Mesendoderm (in vitro differentiated cells): ENCODE measurements at places on chromosomes 5 and 9.

DNA sequence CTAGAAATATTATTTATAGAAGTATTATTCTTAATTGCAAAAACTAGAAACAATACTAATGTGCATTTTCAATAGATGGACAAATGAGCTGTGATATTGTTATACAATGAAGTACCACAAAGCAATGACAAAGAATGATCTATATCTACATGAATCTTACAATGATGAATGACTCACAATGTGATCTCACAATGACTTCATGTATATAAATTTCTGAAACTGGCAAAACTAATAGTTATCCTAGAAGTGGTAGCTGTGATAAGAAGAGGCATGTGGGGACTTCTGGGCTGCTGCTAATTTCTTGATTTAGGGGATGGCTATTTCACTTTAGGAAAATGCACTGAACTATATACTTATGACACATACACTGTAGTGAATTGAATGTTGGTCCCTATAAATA, 396.0 kb upstream of the ZNF608 start:
- no peak for DNase-seq

- peak; percentile 7 for DNase-seq
Observed at GRCh38 chr5:82466986-82467561, 188.9 kb upstream of the RPS23 start.

DNA sequence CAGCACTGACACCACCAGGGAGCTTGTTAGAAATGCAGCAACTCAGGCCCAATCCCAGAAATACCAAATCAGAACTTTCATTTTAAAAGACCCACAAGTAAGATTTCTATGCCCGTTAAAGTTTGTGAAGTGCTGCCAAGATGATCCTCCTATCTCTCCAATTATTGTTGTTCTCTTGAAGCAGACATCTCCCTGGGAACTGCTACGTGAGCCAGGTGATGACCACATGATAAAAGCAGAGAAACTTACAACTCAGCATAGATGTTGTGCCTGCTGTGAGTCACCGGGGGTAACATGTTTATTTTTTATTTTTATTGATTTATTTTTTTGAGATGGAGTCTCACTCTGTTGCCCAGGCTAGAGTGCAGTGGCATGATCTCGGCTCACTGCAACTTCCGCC, 34.4 kb downstream of the GCNT4 start:
- no peak for DNase-seq

- DNase-seq: no peak
Observed at GRCh38 chr9:72144756-72145492, 4.3 kb upstream of the GDA start.

GRCh38 chr9:114202396-114202795, 47.1 kb downstream of the COL27A1 start:
- DNase-seq: no peak

GRCh38 chr9:108436448-108436847, 419.3 kb downstream of the ACTL7B start:
- no peak for DNase-seq

- DNase-seq: peak; percentile 45
Observed at GRCh38 chr5:101012880-101013279, 109.8 kb upstream of the ST8SIA4 start.

GRCh38 chr9:4235871-4236804, 63.7 kb downstream of the GLIS3 start:
- peak; percentile 78 for DNase-seq

GRCh38 chr5:18736051-18736398, 1101.8 kb downstream of the TAF11L14 start:
- DNase-seq: peak; percentile 83

DNA sequence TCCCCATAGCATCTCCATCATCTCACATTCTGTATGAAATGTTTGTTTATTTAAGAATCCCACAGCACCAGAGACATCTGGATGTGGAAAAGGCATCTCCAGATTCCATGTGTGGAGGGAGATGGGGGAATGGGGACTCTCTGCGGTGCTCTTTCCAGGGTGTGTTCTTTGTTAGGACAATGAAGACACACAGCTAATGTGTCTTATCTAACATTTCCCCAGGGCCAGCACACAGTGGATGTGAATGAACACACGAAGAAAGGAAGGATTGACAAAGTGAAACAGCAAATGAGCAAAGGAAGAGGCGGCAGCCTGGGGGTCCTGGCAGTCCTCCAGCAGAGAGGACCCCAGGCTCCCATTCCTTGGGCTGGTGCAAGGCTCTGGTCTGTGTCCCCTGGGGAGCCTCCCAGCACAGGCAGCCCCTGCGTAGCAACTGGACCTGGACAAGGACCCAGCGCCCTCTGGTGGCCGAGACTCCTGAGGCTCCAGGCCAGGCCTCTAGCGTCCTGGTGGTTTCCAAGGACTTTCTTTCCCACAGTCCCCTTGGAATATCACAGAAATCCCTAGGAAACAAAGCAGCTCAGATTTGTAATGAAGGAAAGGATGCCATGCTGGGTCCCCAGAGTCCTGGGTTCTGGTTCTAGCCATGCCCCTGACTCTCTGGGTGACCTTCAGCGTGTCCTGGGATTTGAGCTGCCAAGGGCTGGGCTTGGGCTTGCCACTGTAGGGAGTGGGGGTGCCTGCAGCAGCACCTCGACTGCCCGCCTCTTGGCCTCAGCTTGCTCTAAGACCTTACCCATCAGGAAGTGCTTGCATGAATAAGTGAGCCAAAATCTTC, 3.5 kb upstream of the PDLIM7 start:
- DNase-seq: peak; percentile 91

DNA sequence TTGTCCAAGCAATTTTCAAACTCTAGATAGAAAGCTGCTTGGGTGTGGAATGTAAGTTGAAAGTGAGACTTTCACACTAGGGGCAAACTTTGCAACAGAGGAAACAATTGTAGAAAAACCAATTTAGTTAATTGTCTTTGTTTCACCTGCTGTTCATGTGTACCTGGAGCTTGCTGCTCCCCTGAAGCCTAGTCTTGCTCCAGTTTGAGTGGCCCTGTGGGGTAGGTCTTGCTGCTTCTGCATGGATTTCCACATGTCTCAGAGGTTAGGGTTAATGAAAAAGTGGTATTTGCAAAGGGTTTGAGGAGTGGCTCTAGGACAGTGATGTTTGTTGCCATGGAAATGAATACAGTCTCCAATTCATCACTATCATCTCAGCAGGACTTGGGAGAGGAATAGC, 182.2 kb downstream of the FSTL4 start:
- DNase-seq: no peak

DNA sequence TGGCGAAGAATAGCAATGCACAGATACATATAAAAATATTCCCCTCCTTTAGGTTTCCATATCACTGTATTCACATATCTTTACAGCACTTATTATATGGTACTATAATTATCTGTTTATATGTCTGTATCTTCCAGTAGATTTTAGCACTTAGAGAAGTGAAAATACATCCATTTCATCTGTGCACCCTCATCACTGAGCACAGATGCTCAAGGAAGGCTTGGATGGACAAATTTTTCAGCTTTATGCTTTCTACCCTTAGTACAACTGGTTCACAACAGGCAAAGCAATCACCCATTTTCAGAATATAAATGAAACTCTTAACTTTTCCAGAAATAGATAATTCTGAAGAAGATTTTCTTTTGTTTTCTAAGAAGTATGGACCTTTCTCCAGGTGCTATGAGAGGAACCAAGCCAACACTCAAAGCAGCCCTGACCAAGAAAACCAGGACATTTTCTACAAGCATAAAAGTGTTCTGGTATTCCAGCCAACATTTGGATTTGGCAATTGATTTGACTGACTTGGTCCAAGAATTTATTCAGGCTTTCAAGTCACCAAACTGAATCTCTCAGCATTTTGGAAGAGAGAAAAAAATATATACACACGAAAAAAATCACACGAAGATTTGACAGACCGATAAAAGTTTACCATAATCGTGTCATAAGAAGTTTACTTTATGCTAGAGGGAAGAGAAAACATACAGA, 170.2 kb upstream of the CD180 start:
- DNase-seq: no peak

- DNase-seq: peak; percentile 89
Observed at GRCh38 chr5:133247881-133248624, 196.2 kb downstream of the HSPA4 start.

- no peak for DNase-seq
Observed at GRCh38 chr9:30575218-30575617, 1809.2 kb upstream of the ACO1 start.

DNA sequence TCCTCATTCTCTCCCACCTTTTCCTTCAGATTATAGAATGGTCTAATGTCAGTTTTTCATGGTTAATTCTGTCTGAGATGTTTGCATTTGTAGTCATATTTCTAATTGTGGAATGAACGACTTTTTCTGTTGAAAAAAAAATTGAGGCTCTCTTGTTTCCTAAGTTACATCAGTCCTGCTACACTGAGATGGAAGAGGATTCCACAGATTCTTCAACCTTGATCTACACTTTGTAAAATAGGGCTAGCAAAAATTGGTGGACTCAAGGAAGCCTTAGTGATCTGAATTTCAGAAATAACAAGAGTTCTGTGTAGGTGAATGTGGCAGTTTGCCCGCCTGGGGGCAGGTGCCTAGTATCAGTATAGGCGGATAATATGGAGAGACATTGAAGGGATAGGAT, 51.9 kb downstream of the ERBIN start:
- no peak for DNase-seq

GRCh38 chr5:1005249-1005851, 3.3 kb upstream of the NKD2 start:
- DNase-seq: no peak

GRCh38 chr9:83636813-83637212, 13.9 kb downstream of the IDNK start:
- DNase-seq: no peak

- DNase-seq: no peak
Observed at GRCh38 chr5:16903480-16904300, 32.4 kb downstream of the MYO10 start.

- DNase-seq: no peak
Observed at GRCh38 chr5:53099546-53099945, 10.0 kb downstream of the MOCS2 start.

- DNase-seq: peak; percentile 39
Observed at GRCh38 chr5:18920966-18921365, 1067.0 kb downstream of the CDH18 start.

- DNase-seq: no peak
Observed at GRCh38 chr9:123262338-123262737, 6.0 kb downstream of the STRBP start.

DNA sequence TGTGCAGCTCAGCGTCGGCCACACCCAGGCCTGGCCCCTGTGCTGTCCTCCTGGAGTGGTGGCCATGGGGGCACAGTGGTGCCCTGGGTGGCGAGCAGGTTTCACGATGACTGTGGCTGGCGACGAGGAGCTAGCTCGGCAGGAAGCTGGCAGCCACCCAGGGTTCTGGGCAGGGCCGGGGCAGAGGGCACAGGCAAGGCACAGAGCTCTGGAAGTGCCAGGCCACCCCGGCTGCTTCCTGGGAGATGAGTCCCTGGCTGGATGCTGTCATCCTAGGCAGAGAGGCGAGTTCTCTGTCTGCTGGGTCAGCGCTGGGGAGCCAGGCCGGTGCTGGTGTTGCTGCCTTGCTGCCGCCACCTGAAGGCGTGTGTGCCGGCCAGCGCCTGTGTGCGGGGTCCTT, 51.7 kb downstream of the RXRA start:
- no peak for DNase-seq

- DNase-seq: no peak
Observed at GRCh38 chr9:15778861-15779260, 226.0 kb downstream of the CCDC171 start.

- DNase-seq: no peak
Observed at GRCh38 chr9:99235926-99236634, 14.0 kb downstream of the SEC61B start.

DNA sequence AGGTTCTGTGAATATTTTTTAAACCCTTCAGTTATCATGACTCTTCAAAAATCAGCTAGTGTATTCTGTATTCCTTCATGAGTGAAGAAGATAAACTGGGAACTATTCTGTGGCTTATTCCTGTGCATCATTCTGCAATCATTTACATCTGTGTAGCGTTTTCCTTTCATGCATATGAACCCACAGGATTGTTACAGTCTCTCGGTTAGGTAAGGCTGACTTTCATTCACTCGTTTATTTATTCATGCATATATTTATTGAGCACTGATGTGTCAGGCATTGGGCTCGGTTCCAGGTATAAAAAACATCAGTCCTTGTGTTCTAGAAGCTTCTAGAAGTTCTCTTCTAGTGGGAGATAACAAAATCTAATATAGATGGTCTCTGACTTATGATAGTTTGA, 318.4 kb downstream of the MAN2A1 start:
- DNase-seq: no peak

DNA sequence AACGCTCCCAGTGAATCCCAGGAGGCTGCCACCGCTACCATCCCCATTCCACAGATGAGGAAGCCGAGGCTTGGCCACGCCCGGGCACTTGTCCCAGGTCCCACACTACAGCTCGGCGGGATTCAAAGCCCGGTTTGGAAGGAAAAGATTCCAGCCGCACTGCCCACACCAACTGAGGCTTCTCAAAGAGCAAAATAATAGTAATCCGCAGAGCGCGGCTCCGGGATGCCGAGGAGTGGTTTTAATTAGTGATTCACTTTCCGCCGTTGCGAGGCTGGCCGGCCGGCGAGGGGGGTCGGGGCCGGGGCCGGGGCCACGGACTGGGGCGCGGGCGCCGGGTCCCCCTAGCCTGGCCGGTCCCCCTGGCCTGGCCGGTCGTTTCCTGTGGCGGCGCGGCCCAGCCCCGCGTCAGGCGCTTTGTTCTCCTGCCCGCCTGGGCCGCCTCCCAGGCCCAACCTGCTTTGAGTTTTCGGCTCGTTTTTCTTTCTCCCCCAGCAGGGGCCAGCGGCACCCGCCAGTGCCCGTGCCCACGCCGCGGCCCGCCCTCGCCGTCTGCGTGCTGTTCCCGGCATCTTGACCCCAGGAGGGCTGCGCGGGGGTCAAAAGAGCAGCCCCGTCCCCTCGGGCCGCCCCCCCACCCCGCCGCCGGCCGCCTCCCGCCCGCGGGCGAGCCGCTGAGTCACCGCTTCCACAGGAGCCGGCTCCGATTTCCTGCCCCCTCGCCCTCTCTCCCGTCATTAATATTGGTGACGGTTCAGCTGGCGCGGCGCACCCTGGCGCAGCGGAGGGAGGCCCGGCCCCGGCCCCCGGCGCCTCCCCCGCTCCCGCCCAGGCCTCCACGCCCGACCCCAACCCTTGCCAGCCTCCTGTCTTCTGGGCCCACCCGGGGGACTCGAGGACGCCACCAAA, 31.2 kb downstream of the FGF18 start:
- peak; percentile 70 for DNase-seq

DNA sequence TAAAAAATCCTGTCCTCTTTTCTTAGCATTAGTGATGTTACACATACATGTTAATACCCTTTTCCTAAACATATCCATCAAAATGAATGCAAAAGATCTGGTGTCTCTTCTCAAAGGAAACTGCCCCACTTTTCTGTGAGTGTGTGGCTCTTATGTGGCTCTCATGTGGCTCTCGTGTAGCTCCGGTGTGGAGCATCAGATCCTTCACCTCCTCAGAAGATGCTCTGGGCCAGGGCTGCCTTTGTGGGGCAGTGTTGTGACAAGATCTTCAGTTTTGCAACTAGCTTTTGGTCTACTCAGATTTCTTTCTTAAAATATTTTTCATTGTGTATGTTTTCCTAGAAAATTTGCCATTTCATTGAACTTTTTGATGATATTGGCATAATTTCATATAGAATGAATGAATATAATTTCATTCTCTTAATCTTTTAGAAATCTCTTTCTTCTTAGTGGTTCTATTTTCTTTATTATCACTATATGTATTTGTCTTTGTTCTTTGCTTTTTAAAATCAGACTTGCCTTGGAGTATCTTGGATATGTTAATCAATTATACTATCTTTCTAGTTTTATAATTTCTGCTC, 19.4 kb downstream of the GARNL3 start:
- peak; percentile 41 for DNase-seq
